ENCODE measurements at places on chromosomes 11 and 22.
A peak's percentile ranks its signal among the peaks of the same experiment; 100 is the strongest.

DNA sequence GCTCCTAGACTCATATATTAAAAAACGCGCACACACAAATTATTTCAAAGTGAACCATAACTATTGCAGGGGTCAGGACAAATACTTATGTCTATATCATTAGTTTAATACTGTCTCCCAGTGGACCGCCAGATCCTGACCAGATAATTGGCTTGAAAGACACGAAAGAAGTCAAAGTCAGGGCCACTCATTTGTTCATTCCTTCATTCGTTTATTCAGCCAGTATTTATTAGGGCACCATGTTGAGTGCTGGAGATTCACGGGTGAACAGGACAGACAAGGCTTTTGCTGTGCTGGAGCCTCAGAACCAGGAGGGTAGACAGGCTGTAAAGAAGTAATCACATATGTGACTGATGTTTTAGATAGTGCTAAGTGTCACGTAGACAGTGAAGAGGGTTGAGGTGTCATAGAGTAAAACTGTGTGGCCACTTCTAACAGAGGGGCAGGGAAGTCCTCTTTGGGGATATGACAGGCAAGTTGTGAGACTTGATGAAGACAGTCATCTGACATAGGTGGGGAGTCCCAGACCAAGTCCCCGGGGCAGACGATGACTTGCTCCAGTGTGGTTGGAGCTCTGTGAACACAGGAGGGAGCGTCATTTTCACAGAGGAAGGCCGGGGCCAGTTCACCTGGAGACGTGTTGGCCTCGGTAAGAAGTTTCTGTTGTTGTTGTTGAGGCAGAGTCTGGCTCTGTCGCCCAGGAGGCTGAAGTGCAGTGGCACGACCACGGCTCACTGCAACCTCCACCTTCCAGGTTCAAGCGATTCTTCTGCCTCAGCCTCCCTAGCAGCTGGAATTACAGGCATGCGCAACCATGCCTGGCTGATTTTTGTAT, 25.9 kb downstream of the RBX1 start:
- peaks cover 4% of the 10 kb centered on the region for H3K36me3 ChIP-seq
- no peak overlapping the region for H3K27ac ChIP-seq
- no peaks in the 10 kb centered on the region for H3K4me1 ChIP-seq
- no peak overlapping the region for H3K4me3 ChIP-seq
- no peak for DNase-seq
- H3K27me3 ChIP-seq = no peaks in the 10 kb centered on the region

- no peak overlapping the region for H3K4me3 ChIP-seq
- no peaks in the 10 kb centered on the region for H3K36me3 ChIP-seq
- DNase-seq = no peak
- H3K27me3 ChIP-seq = no peaks in the 10 kb centered on the region
- H3K4me1 ChIP-seq = no peaks in the 10 kb centered on the region
- no peak overlapping the region for H3K27ac ChIP-seq
These were observed 128.9 kb downstream of the SERGEF start for GRCh38 chr11:17883946-17884345.

- H3K4me3 ChIP-seq = no peak overlapping the region
- no peaks in the 10 kb centered on the region for H3K4me1 ChIP-seq
- no peaks in the 10 kb centered on the region for H3K36me3 ChIP-seq
- no peak for DNase-seq
These were observed 117.4 kb upstream of the NECTIN1 start for GRCh38 chr11:119846374-119846773.

DNA sequence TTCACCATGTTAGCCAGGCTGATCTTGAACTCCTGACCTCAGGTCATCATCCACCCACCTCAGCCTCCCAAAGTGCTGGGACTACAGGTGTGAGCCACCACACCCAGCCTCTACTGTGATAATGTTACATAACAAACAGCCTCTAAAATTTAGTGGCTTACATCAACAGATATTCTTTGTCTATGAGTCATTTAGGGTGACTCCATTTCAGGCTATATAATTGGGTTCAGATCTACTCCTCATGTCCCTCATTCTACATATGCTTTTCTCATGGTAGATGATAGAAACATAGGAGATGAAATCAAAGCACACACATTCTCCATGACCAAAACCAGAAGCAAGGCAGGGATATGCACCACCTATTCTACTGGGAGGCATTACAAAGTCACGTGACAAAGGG, 72.7 kb downstream of the SIK2 start:
- DNase-seq = no peak
- H3K4me1 ChIP-seq = peaks cover 7% of the 10 kb centered on the region
- no peak overlapping the region for H3K27ac ChIP-seq
- H3K36me3 ChIP-seq = peaks cover 1% of the 10 kb centered on the region
- H3K27me3 ChIP-seq = no peaks in the 10 kb centered on the region
- no peak overlapping the region for H3K4me3 ChIP-seq

DNA sequence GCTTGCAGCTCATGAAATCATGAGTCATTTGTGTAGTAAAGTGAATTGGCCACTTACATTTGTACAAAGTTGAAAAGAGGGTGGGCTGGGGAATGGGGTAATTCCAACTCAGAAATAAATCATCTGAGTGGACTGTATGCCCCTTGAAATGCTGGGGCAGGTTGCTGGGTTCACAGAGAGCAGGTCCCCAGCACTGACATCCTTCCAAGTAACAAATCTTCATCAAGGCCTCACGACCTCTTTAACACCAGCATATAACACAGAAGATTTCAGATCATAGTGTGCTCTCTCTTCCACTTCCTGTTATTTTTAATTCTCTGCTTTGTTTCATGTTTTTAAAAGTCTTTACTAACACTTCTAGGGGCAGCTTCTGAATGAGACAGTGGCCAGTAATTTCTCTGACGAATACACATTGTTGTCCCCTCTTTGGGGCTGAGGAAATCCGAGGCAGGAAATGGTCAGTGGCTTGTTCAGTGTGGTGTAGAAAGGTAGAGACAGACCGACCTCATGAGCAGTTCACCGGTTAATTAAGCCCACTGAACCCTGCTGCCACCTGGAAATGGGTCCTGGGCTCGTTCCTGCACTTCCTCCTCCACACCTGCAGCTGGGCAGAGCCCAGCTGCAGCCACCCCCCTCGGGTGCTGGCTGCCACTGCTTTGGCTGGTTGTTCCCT, 127.7 kb downstream of the MAML2 start:
- H3K27me3 ChIP-seq = no peaks in the 10 kb centered on the region
- no peak for DNase-seq
- peak overlapping the region; percentile 68 for H3K4me3 ChIP-seq
- peaks cover 67% of the 10 kb centered on the region for H3K4me1 ChIP-seq

GRCh38 chr22:17847360-17848078, 73.2 kb upstream of the BID start:
- peaks cover 4% of the 10 kb centered on the region for H3K4me1 ChIP-seq
- H3K36me3 ChIP-seq = no peaks in the 10 kb centered on the region
- no peak overlapping the region for H3K4me3 ChIP-seq

GRCh38 chr22:30304495-30305244, 15.4 kb upstream of the CASTOR1 start:
- peak overlapping the region; percentile 95 for H3K27ac ChIP-seq
- H3K27me3 ChIP-seq = no peaks in the 10 kb centered on the region
- H3K36me3 ChIP-seq = peaks cover 21% of the 10 kb centered on the region
- H3K4me3 ChIP-seq = peak overlapping the region; percentile 77

DNA sequence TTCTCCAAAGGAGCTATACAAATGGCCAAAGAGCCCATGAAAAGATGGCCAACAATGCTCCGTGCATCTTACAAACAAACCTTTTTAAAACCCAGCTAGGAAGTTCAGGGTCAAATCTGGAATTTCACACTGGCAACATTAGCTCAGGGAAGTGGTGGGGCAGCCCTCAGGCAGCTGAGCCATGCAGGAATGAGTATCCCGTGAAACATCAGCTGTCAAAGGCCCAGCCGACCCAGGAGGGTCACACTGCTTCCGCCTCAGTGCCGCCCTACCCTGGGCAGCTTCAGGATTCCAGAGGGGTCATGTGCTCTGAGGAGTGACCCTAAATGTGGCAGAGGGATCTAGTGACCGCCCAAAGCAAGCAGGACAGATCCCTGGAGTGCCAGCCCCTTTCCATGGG, 73.4 kb downstream of the LINC01488 start:
- H3K27ac ChIP-seq = no peak overlapping the region
- no peak for DNase-seq
- H3K4me1 ChIP-seq = peaks cover 18% of the 10 kb centered on the region
- peaks cover 6% of the 10 kb centered on the region for H3K27me3 ChIP-seq
